ENCODE measurements at places on chromosomes 13 and 19.

GRCh38 chr19:18771328-18772242 lies 19.5 kb downstream of the COMP start:
- DNase-seq = no peak

GRCh38 chr19:2012941-2013682 lies 2.4 kb downstream of the BTBD2 start:
- peak; percentile 30 for DNase-seq

DNA sequence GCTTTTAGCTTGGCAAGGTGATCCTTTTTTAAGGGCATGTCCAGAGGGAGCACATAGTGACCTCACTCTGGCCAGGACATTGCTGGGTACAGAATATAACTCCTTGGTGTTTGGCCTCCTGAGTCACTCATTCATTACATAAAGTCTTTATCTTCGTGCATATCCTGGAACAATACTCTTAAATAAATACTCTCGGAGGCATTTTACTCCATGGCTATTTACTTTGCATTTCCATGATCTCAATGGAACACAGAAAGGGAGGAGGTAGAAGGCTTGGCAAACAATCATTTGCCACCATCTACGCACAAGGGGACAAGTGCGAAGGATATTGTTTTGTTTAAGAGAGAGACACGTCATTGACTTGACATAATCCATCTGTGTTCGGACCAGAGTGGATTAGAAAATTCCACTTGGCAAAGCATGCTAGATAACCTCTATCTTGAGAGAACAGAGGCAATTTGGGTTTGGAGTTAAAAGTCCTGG lies 210.0 kb downstream of the IRS2 start:
- DNase-seq = no peak

DNA sequence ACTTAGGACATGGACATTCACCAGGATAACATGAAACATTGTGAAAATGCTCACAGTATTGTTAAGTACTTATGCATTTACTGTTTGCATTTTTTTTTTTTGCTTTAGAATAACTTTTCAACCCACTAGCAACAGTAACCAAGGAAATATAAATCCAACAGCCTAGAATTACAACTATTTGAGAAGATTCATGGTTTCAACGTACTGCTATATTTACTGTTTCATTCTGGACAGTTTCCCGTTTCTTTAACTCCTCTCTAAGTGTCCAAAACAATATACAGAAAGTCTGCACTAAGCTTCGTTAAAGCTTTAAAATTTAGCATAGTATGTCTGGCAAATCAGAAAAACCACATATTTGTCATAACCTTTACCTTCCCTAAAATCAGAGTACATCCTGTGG lies 2.7 kb downstream of the SMAD9 start:
- no peak for DNase-seq
